ENCODE measurements at places on chromosomes 2 and 18.

DNA sequence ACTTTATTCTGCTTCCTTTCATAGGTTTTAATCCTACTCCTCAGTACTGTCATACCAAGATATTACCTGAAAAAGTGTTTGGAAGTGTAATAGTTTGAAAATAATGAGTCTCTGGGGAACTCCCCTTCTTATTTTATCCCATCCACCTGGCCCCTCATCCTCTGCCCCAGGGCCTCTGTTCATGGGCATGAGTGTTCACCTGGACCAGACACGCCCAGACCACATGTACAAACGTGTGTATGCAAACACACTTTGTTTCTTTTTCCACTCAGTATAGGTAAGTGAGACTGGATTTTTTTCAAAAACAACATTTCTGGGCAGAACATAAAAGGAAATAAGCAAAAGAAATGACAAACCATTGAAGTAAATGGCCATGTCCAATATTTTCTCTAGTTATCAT is 62.1 kb upstream of the THSD7B start:
- no peak for DNase-seq

- DNase-seq, result no peak
Measured at GRCh38 chr18:34297287-34297686, 72.6 kb upstream of the NOL4 start.

- no peak for DNase-seq
Measured at GRCh38 chr2:40513201-40513600, 61.3 kb upstream of the SLC8A1 start.

DNA sequence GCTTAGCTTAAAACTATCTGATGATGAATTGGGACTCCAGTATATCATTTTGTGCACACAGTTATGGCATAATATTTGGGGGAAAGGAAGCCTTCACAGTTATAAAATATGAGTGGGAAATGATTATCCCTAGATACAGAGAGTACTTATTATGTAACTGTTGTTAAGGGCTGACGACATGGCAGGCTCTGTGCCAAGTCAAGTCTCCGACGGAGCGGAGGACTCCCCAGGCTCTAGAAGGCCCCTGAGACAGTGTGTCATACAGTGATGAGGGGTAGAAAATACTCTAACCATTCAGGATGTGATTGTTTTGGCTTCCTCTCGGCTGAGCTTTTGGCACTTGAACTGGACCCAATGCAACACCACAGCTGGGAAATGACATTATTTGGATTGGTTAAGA is 211.8 kb downstream of the SLC8A1 start:
- DNase-seq, result no peak

DNA sequence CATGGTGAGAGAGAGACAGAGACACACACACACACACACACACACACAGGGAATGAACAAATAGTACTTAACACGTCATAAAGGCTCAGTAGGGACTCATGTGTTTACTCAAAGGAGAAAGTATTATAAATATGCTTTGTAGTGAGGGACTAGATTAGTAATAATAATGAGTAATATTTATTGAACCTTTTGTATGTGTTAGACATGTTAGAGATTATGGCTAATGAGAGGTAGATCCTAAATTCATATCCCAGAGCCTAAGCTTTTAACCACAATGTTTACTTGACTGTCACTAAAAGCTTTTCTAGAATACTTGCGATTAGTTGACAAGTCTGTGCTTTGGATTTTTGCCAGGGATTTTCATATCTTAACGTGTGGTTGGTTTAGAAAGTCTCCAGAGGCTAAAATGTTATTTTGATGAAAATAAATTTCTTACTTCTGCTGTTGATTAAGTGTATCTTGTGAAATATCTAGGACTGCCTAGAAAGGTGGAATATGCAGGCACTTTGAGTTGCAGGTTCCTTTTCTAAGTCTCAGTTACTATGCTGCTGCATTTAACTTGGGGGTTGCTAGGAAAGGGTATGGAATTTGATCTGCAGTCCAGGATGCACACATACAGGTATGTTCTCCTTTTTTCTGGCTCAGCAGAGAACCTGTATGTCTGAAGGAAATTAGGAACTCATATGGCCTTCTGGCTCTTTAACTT is 64.5 kb downstream of the UBR3 start:
- no peak for DNase-seq

DNA sequence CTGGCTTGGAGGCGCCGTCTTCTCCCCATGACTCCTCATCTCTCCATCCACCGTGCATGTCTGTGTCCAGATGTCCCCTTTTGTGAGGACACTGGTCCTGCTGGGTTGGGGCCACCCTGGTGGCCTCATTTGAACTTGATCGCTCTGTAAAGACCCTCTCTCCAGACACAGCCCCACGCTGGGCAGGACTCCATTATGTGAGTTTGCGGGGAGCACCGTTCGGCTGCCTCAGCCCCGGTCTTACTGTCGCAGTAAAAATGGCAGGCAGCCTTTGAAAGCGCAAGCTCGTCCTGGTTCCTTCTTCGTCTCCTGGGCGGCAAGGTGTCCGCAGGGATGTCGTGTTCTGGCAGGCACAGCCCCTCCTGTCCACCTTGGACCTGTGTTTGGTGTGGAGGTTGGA is 17.7 kb downstream of the NFATC1 start:
- no peak for DNase-seq

DNA sequence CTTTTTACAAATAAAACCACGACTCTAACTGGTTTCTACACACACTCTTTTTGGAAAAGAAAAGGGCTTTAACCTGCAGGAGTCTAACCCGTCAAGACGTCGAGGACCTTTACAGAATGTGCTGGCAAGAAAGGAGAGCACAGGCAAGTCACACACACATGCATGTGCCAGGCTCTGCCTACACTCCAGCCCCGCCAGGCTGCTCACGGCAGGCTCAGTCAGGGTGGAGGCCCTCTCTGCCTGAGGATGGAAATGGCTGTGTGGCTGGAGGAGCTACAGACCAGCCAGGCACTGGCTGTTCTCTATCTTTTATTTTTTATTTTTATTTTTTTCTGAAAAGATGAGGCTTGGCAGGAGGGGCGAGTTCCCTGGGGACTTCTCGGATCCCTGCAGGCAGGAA is 10.2 kb downstream of the SIX3 start:
- DNase-seq, result no peak

DNA sequence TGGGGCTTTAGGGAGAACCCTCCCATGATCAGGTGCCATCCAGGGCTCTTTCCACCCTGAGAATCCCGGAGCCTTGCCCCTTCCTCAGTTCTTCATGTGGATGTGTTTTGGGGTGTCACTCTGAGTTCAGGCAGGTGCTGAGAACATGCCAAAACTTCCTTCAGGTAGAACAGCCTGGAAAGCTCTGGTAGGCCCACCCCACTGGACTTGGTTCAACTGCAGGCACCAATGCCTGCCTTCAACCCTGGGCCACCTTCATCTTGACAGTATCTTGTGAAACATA is 85.8 kb downstream of the EPAS1 start:
- no peak for DNase-seq

GRCh38 chr18:11760498-11761167 is 71.6 kb downstream of the GNAL start:
- DNase-seq, result no peak

- no peak for DNase-seq
Measured at GRCh38 chr2:21860907-21861306, 737.1 kb downstream of the TDRD15 start.

- DNase-seq, result no peak
Measured at GRCh38 chr2:72143441-72144273, 4.0 kb downstream of the CYP26B1 start.

DNA sequence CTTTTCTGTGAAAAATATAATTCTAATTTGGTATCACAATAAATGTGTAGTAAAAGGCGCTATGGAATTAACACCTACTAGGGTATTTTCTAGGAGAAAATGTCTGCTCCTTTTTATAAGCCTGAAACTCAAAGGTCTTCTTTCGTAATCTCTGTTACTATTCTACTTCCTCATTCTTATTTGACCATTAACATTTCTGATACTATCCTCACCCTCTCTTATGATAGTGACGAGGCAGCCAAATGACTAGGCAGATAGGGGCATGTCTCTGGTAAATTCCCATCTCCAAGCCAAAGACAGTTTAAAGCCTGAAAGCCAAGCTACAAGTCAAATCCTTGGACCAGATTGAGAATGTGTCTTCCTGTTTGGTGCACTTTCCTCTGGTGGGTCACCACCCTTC is 251.7 kb downstream of the LRRTM4 start:
- DNase-seq, result no peak

- DNase-seq, result no peak
Measured at GRCh38 chr2:217788669-217789002, 214.2 kb downstream of the TNS1 start.

DNA sequence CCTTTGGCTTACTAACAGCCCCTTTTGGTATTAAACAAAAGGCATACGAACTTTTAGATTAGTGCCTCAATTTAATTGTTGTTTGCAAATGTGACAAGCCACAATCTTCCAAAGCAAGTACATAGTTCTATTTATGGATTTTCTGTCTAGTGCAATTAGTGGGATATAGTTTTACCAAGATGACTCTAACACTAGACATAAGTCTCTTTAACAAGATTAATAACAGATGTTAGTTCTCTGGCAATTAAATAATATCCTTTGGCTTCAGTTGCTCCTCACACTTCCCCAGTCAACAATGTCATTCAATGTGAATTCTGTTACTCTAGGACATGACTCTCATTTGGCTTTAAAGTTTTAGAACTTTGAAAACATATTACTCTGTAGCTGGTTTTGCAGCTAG is 16.7 kb upstream of the MC4R start:
- no peak for DNase-seq

DNA sequence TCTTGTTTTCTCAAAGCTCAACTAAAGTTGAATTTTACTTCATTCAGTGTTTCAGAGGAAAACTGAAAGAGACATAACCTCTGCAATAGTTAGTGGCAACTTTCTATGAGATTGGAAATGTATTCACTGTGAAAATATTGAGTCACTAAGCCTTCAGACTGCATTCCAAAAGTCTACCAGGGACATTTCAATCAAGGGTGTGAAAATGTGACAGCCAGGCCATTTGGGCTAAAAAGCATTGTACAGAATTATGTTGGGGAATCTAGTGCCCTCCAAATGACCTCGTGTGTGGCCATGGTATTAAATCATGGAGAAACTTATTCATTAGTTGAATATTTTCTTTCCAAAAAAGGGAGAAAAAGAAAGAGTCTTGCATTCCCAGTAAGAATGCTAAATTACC is 251.9 kb downstream of the GRB14 start:
- DNase-seq, result no peak

DNA sequence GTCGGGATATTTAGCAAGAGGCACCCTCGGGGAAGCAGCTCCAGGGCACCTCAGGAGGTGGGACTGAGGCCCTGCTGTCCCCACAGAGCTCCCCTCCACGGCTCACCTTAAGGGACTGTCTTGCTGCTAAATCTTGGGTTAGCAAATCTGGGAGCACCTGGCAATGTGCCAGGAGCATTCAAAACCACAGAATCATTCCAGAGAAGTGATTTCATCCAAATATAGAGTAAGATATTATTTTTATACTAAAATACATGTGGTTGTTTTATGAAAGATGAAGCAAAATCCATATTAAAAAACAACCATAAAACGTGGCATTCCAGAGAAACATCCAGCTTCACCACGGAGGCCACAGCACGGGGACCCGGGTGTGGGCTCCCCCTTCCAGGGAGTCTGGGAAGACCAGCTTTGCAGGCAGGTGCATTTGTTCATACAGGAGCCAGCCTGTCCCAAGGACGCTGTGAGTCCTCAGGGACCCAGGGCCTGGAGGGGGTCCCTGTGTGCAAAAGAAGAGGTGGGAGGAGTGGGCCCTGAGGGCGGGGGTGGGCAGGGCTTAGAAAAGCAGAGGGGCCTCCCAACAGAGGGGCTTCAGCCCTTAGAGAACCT is 16.3 kb downstream of the HS1BP3 start:
- DNase-seq, result no peak

DNA sequence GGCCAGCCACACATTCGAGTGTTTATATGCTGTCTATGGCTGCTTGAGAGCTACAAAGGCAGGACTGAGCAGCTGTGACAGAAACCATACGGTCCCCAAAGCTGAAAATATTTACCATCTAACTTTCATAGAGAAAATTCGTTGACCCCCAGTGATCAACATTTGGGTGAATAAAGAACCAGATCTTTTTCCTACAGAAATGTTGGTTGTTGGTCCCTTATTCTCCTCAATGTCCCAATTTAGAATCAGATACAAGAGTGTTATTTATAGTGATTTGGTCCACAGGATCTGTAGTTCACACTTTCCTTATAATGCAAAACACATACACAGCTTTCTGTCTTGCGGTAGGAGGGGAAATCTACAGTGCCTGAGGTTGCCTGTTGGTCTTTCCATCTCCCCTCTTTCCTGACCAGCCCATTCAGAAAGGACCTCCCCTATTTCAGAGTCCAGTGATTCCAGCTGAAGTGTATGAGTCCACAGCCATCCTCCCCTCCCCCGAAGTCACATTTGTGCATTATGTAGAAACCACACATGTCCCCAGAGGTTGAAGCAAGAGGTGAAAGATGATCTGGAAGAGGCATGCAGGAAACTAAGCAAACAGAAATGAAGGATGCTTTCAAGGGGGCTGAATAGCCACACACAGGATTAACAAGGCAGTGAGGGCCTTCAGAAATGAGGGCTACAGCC is 61.9 kb downstream of the SPRED2 start:
- no peak for DNase-seq

- DNase-seq, result no peak
Measured at GRCh38 chr18:77131652-77132368, 773 bp downstream of the MBP start.

GRCh38 chr2:7913974-7914373 is 767.9 kb upstream of the ID2 start:
- no peak for DNase-seq

GRCh38 chr2:217402761-217403383 is 543.0 kb upstream of the TNP1 start:
- DNase-seq, result no peak

- DNase-seq, result no peak
Measured at GRCh38 chr18:59149416-59149815, 9.7 kb downstream of the SEC11C start.

DNA sequence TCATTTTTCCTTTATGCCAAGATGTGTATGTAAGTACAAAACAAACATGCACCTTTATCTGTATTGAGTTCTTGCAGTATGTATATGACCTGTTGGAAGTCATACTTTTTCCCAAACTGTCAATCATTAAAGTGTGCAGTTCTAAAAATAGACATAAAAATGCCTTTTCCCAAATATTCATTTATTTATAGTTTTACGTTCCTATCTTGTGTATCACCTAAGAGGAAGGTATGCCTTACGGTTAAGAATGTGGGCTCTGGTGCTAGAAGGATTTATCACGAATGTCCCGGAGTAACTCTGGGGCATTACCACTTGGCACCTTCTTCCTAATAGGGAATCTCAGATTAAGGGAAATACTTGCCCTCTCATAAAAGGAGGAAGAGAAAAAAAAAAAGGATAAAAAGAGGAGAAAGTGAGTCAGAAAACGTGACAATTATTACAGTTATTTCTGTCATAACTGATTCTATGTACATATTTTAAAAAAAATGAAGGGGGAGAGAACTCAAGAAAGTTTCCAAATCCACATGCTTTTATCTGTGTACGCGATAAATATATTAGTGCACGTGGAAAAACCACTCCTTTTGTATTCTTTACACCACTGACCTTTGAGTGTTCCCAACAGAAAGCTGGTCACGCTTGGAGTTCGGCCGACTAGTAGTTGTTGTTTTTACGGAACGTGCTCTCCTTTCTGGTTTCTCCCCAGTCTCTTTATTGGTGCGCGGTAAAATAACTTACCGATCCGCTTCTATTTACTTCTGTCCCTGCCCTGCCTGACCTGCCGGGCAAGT is 721 bp downstream of the MCEE start:
- no peak for DNase-seq

Data from esophagus squamous epithelium (tissue), 5 donors.